ENCODE measurements at places on chromosomes 12 and 14.

DNA sequence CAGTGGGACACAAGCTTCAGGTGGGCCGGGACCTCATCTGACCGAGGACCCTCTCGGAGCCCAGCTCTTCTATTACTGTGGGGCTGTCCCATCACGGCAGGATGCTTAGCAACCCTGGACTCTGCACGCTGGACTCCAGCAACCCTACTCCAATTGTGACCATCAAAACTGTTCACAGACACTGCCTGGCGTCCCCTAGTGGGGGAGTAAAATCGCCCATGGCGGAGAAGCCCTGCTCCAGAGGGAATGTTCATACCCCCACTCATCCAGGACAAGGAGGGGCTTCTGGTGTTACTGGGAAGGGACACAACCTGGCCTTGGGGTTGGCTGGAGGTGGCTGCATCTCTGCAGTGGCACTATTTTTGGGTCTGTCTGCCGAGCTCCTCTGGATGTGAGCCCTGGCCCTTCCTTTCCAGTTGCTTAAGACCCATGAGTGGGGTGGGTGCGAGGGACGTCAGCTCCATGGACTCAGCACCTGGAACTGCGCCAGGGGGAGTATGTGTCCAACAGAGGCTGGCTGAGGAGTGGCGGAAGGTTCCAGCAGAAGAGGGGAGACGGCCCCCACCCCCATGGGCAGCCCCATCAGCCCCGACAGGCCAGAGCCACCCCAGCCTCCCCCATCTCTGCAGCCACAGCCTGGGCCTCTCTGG is 103.8 kb downstream of the RFLNA start:
- peaks cover 23% of the 10 kb centered on the region for H3K36me3 ChIP-seq
- no peaks in the 10 kb centered on the region for H3K27me3 ChIP-seq
- DNase-seq, result no peak
- H3K4me1 ChIP-seq, result peaks cover 14% of the 10 kb centered on the region

GRCh38 chr12:69096669-69097335 is 142.6 kb upstream of the CPSF6 start:
- H3K27ac ChIP-seq, result peak overlapping the region; percentile 24
- H3K4me3 ChIP-seq, result no peak overlapping the region
- no peak for DNase-seq
- peaks cover 9% of the 10 kb centered on the region for H3K4me1 ChIP-seq
- H3K36me3 ChIP-seq, result no peaks in the 10 kb centered on the region

DNA sequence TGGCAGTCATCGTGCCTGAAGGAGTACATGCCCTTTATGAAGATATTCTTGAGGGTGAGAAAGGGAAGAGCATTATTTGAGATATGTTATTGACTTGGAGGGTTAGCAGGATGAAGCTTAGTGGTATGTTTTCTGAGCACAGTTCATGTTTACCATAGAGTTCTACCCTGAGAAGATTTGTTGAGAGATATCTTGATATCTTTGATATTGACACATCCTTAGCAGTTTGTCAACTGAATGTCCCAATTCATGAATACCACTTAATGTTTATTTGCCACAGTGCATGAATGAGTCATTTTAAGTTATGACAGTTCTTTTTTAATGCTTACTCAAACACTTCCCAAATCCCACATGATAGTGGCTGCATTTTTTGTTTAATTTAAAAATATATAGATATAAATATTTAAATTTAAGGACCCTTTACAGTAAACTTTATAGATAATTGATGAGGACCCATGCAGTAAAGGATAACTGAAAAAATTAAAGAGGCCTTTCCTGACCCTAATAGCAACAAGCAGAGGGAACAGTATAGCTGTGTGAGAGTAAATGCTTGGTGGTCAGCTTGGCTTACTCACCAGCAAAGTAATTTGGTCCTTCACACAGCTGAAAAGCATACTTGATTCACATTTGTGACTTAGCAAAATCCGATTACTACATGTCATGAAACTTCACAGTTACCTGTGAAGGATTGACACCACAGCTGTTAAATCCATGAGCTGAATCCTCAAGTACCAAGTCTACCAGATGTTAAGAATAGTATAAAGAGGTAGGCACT is 25.8 kb downstream of the SLC39A9 start:
- H3K4me1 ChIP-seq, result no peaks in the 10 kb centered on the region
- no peaks in the 10 kb centered on the region for H3K27me3 ChIP-seq
- no peak overlapping the region for H3K27ac ChIP-seq

DNA sequence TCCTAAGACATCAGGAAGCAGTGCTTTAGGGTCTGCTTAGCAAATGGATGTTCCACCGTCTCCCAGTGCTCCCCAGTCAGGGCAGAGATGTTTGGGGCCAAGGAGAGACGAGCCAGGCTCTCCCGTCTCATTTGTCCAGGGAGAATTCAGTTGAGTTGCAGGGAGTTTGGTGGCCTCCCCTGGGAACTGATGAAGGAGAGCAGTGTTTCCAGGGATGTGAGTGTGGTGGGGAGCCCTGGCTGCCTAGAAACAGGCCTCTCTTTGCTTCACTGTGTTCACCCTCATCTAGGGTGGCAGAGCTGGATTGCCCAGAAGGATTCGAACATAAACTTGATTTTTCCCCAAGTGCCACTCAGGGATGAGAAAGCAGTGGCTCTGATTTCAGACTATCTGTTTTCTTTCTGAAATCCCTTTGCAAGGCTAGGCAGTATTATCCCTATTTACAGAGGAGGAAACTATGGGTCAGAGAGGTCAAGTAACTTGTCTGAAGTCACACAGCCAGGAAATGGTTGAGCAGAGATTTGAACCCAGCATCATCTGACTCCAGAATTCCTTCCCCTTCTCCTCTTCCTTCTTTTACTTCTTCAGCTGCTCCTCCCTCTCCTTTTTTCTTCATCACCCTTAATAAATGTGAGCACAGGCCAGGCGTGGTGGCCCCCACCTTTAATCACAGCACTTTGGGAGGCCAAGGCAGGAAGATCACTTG is 6.6 kb downstream of the TPCN1 start:
- no peak for DNase-seq
- H3K4me1 ChIP-seq, result peaks cover 14% of the 10 kb centered on the region
- no peak overlapping the region for H3K4me3 ChIP-seq
- H3K36me3 ChIP-seq, result peaks cover 12% of the 10 kb centered on the region
- no peaks in the 10 kb centered on the region for H3K27me3 ChIP-seq

GRCh38 chr12:14689996-14690395 is 6.4 kb downstream of the GUCY2C start:
- no peak for DNase-seq
- H3K27ac ChIP-seq, result no peak overlapping the region
- H3K4me3 ChIP-seq, result no peak overlapping the region
- H3K27me3 ChIP-seq, result no peaks in the 10 kb centered on the region
- no peaks in the 10 kb centered on the region for H3K4me1 ChIP-seq

- H3K4me1 ChIP-seq, result peaks cover 11% of the 10 kb centered on the region
- no peak for DNase-seq
- H3K4me3 ChIP-seq, result no peak overlapping the region
- H3K27me3 ChIP-seq, result no peaks in the 10 kb centered on the region
- H3K36me3 ChIP-seq, result peaks cover 66% of the 10 kb centered on the region
Measured at GRCh38 chr14:21084998-21085853, 13.2 kb downstream of the ZNF219 start.

GRCh38 chr12:26367991-26368730 is 172.8 kb downstream of the SSPN start:
- H3K4me3 ChIP-seq, result no peak overlapping the region
- DNase-seq, result no peak
- no peaks in the 10 kb centered on the region for H3K27me3 ChIP-seq
- peaks cover 2% of the 10 kb centered on the region for H3K4me1 ChIP-seq

DNA sequence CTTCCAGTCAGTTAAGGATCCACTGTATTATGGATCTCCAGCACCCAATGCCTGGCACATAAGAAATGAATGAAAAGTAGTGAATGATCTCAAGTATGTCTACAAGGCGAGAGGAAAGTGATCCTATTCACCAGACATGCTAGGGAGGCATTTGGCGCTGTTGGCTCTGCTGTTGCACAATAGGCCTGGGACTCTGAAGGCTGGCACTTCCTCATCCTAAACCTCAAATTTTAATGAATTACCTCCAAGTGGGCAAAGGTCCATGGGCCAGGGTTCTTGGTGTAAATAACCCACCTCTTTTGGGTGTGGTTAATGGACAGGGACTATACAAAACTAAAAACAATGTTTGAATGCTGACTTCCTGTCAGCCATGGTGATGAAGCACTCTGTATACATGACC is 173.4 kb upstream of the PZP start:
- no peaks in the 10 kb centered on the region for H3K4me1 ChIP-seq
- H3K27me3 ChIP-seq, result no peaks in the 10 kb centered on the region
- H3K4me3 ChIP-seq, result no peak overlapping the region
- H3K27ac ChIP-seq, result no peak overlapping the region
- H3K36me3 ChIP-seq, result no peaks in the 10 kb centered on the region

DNA sequence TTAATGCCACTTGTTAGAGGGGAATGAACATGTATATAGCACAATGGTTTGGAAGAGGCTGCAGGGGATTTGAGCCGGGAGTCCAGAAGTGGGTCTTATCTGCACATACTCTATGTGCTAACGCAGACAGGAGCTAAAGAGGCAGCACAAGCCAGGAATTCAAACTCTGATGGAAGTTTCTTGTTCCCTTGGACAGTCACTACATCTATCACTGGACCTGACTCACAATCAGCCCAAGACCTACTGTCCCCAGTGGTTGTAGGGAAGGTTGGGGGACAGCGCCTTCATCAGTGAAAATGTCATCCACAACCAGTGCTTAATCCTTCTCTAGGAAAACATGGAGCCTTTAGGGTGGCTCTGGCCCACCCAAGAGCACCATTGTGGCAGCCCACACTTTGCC is 107.8 kb downstream of the GCH1 start:
- H3K27ac ChIP-seq, result no peak overlapping the region
- no peaks in the 10 kb centered on the region for H3K27me3 ChIP-seq
- H3K36me3 ChIP-seq, result peaks cover 6% of the 10 kb centered on the region
- peaks cover 7% of the 10 kb centered on the region for H3K4me1 ChIP-seq
- DNase-seq, result no peak

GRCh38 chr12:26798640-26799039 is 34.4 kb downstream of the ITPR2 start:
- H3K36me3 ChIP-seq, result no peaks in the 10 kb centered on the region
- DNase-seq, result no peak
- no peak overlapping the region for H3K4me3 ChIP-seq
- no peaks in the 10 kb centered on the region for H3K27me3 ChIP-seq

GRCh38 chr12:54132976-54133771 is 55.6 kb downstream of the SMUG1 start:
- no peaks in the 10 kb centered on the region for H3K36me3 ChIP-seq
- no peak for DNase-seq
- H3K4me3 ChIP-seq, result no peak overlapping the region
- peaks cover 10% of the 10 kb centered on the region for H3K27me3 ChIP-seq
- no peak overlapping the region for H3K27ac ChIP-seq

GRCh38 chr12:56487448-56488040 is 417 bp downstream of the GLS2 start:
- H3K27ac ChIP-seq, result no peak overlapping the region
- no peaks in the 10 kb centered on the region for H3K36me3 ChIP-seq
- peak overlapping the region; percentile 82 for H3K4me3 ChIP-seq

GRCh38 chr12:94152292-94153078 is 4.1 kb downstream of the PLXNC1 start:
- no peaks in the 10 kb centered on the region for H3K36me3 ChIP-seq
- no peak overlapping the region for H3K4me3 ChIP-seq
- H3K4me1 ChIP-seq, result peaks cover 20% of the 10 kb centered on the region
- H3K27me3 ChIP-seq, result no peaks in the 10 kb centered on the region
- no peak for DNase-seq

DNA sequence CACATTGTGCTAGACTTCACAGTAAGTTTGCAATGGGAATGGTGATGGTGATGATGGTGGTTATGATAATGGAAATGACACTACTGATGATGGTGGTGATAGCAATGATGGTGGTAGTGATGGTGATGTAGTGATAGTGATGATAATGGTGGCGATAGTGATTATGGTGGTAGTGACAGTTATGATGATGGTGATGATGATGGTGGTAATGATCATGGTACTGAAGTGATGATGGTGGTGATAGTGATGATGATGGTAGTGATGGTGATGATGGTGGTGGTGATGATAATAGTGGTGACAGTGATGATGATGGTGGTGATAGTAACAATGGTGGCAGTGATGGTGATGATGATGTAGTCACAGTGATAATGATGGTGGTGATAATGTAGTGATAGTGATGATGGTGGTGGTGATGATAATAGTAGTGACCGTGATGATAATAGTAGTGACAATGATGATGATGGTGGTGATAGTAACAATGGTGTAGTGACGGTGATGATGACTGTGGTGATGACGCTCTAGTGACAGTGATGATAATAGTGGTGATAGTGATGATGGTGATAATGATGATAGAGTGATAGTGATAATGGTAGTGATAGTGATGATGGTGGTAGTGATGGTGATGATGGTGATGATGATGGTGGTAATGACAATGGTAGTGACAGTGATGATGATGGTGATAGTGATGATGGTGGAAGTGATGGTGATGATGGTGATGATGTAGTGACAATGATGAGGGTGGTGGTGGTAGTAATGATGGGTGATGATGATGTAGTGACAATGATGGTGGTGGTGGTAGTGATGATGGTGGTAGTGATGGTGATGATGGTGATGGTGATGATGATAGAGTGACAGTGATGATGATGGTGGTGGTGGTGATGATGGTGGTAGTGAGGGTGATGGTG is 222.9 kb upstream of the PWP1 start:
- H3K4me3 ChIP-seq, result no peak overlapping the region
- H3K27ac ChIP-seq, result no peak overlapping the region
- H3K27me3 ChIP-seq, result no peaks in the 10 kb centered on the region
- H3K36me3 ChIP-seq, result no peaks in the 10 kb centered on the region
- H3K4me1 ChIP-seq, result peaks cover 3% of the 10 kb centered on the region
- DNase-seq, result no peak

- no peaks in the 10 kb centered on the region for H3K27me3 ChIP-seq
- no peaks in the 10 kb centered on the region for H3K4me1 ChIP-seq
- no peaks in the 10 kb centered on the region for H3K36me3 ChIP-seq
- H3K4me3 ChIP-seq, result no peak overlapping the region
Measured at GRCh38 chr14:79051742-79052141, 881.6 kb downstream of the NRXN3 start.

- peak within 1 kb of the TSS; percentile 3 for H3K4me3 ChIP-seq
- no peaks in the 10 kb centered on the region for H3K27me3 ChIP-seq
- peaks cover 17% of the 10 kb centered on the region for H3K4me1 ChIP-seq
- no peak for DNase-seq
Measured at GRCh38 chr12:54364413-54364812, at the start of gene GPR84. Gene GPR84, minus strand, starts transcription at chr12:54364486. Its CDS starts 635 bp downstream, at chr12:54363851.

GRCh38 chr12:85663631-85664030 is 172.6 kb downstream of the RASSF9 start:
- no peaks in the 10 kb centered on the region for H3K4me1 ChIP-seq
- no peak overlapping the region for H3K27ac ChIP-seq
- DNase-seq, result no peak
- H3K36me3 ChIP-seq, result no peaks in the 10 kb centered on the region

DNA sequence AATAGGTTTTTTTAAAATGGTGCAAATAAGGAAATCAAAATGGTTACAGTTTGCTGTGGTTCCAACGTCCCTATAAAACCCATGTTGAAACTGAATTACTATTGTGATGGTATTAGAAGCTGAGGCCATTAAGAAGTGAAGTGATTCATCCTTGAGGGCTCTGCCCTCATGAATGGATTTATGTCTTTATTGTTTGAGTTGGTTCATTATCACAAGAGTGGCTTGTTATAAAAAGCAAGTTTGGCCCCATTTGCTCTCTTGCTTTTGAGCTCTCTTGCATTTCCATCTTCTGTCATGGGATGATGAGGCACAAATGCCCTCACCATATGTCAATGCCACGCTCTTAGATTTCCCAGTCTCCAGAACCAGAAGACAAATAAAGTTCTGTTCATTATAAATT is 62.3 kb downstream of the PRKD1 start:
- DNase-seq, result no peak
- H3K27me3 ChIP-seq, result no peaks in the 10 kb centered on the region
- no peak overlapping the region for H3K27ac ChIP-seq
